ENCODE measurements at places on chromosomes 5 and 9. TPM values are rescaled to one million over a fixed set of nuclear protein-coding genes. Genes with fewer than 3 reads are reported as not detected.

The OCLN gene
- total RNA-seq = 3.0 TPM

The ZNF883 gene
- total RNA-seq = 4.3 TPM

The ABITRAM gene
- 16.3 TPM for total RNA-seq

The ELAVL2 gene
- total RNA-seq = 0.81 TPM

The AFAP1L1 gene
- 10.8 TPM for total RNA-seq

The ARL14EPL gene
- total RNA-seq = 0.18 TPM

The PDE8B gene
- total RNA-seq = not detected

The TRIM36 gene
- total RNA-seq = 0.36 TPM

Measured in fibroblast of the aortic adventitia (primary cell).